ENCODE measurements at places on chromosomes 12 and 14. TPM values are rescaled to one million over a fixed set of nuclear protein-coding genes. Genes with fewer than 3 reads are reported as not detected.

The TMEM117 gene
- total RNA-seq, result 23.4 TPM

The HSPB8 gene
- 14.8 TPM for total RNA-seq

The SERPINA12 gene
- not detected for total RNA-seq

The TGM1 gene
- total RNA-seq, result 2.9 TPM

The TSHR gene
- total RNA-seq, result not detected

The INHBC gene
- not detected for total RNA-seq

The C12orf50 gene
- total RNA-seq, result not detected

The FBXL14 gene
- 4.6 TPM for total RNA-seq

The MNAT1 gene
- total RNA-seq, result 14.0 TPM

The NOVA1 gene
- total RNA-seq, result 0.78 TPM

The SMCO2 gene
- total RNA-seq, result not detected

The AQP2 gene
- total RNA-seq, result not detected

The TAS2R13 gene
- 3.1 TPM for total RNA-seq

The RAD9B gene
- total RNA-seq, result 2.3 TPM

The INSM2 gene
- not detected for total RNA-seq

The SLCO1B1 gene
- not detected for total RNA-seq

The CLEC14A gene
- 9.9 TPM for total RNA-seq

The ADAMTS20 gene
- total RNA-seq, result not detected

The NDUFA12 gene
- total RNA-seq, result 21.4 TPM

The LRP1-AS gene
- not detected for total RNA-seq

The NTF3 gene
- total RNA-seq, result not detected

The TAC3 gene
- not detected for total RNA-seq

The PLCZ1 gene
- total RNA-seq, result not detected

The SERPINA9 gene
- total RNA-seq, result not detected

The KLHDC1 gene
- 5.3 TPM for total RNA-seq

The VAMP1 gene
- 2.9 TPM for total RNA-seq

The SLC4A8 gene
- total RNA-seq, result 1.6 TPM

The TAS2R10 gene
- not detected for total RNA-seq

The TMCC3 gene
- total RNA-seq, result 3.6 TPM

The COCH gene
- 4.0 TPM for total RNA-seq

The FRMD6 gene
- 11.2 TPM for total RNA-seq

The EIF5 gene
- 234 TPM for total RNA-seq

The ASPG gene
- total RNA-seq, result 0.99 TPM

The KRT74 gene
- not detected for total RNA-seq

The EXOC3L4 gene
- 1.8 TPM for total RNA-seq

The FAM216A gene
- 0.99 TPM for total RNA-seq

The RASSF9 gene
- total RNA-seq, result 4.4 TPM

The KRT3 gene
- not detected for total RNA-seq

Data from body of pancreas (tissue), 4 donors.